ENCODE measurements at places on chromosomes 12 and 14.

GRCh38 chr12:131793243-131794022 is 34.8 kb upstream of the MMP17 start:
- DNase-seq: no peak

DNA sequence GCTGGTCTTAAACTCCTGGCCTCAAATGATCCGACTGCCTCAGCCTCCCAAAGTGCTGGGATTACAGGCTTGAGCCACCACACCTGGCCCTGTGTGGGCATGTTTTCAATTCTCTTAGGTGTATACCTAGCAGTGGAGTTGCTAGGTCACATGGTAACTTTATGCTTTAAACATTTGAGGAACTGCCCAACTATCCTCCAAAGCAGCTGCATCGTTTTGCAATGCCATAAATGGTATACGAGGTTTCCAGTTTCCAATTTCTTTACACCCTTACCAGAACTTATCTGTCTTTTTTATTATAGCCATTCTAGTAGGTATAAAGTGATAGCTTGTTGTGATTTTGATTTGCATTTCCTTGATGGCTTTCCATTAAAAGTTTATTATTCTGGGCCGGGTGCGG is 25.1 kb downstream of the RBMS2 start:
- DNase-seq: no peak

GRCh38 chr12:7129287-7129871 is 690 bp upstream of the RBP5 start:
- DNase-seq: no peak

DNA sequence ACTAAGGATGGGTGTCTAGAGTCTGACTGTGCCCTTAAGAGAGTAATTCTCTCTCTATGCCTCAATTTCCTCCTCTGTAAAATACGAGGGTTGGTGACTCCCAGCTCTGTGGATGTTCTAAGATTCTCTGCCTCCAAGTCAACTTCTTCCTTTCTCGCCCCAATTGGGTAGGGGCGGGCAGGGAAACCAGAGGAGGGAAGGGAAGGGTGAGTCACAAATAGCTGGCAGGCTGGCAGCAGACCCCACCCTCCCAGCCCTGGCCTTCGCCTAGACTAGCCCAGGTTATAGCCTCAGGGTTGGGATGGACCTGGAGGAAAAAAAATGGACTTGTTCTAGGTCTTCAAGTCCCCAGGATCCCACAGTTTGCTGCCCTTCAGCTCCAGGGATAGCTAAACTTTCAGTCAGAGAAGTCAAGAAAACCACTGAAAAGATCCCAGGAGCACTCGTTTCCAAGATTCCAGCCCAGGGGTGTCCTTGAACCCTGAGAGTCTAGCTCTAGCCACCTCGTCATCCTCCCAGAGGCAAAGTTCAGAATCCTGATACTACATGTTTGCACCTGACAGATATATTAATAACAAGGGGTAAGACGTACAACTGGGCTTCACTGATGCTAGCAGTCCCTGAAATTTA is 2.3 kb downstream of the DGKA start:
- no peak for DNase-seq

- DNase-seq: no peak
These were observed 209.0 kb upstream of the PLEKHG7 start for GRCh38 chr12:92493816-92494215.

- DNase-seq: no peak
These were observed 106.7 kb upstream of the DAAM1 start for GRCh38 chr14:59081720-59082119.

DNA sequence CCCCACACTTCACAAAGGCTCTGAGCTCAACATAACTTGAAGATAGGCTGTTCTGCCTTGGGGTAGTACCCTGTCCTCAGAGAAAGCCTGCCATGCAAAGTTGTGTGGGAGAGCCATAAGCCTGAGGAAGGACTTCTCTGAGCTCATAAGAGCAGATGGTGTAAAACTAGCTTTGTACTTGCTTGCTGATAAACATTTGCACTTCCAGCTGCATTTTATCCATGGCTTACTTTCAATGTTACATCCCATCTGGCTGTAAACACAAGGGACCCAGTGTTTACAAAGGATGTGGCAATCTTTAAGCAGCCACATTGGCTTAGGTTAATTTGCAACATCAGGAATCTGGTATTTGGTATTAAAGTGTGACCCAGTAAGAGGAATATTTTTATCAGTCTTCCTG is 258.1 kb downstream of the IPO8 start:
- DNase-seq: no peak

- no peak for DNase-seq
These were observed 6.8 kb upstream of the IRF2BPL start for GRCh38 chr14:77035267-77035666.

- no peak for DNase-seq
These were observed 24.1 kb downstream of the DMAC2L start for GRCh38 chr14:50335989-50336824.

DNA sequence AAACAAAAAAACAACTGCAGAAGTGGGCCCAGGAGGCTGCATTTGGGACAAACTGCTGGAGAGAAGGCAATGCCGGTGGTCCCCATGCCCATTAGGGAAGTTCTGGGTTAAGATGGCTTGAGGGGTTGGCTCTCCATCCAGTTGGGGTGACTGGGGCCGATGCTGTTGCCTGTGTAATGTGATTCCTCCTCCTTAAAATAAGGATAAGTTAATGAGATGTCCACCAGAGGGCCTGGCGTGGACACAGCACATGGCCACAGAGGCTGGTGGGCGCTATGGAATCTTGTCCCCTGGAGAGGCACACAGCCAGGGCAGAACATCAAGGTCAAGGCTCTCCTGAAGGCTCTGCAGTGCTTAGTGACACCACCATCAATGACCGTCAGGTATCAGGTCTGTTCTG is 1.0 kb upstream of the TESC start:
- DNase-seq: no peak

DNA sequence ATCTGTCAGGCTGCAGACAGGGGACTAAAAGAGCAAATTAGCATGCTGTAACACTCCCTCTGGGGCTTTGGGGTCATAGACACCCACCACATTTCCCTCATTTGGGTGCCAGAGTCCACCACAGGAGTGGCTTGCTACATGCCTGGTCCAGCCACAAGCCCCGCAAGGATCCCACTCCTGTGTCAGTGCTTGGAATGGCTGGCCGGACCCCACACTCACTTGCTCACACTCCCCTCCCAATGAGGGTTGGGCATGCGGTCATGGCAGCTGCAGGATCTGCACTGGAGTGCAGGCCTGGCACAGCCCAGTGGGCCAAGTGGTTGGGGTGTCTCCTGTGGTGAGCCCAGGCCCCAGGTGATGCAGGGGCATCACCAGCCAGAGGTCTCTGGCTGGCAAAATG is 59.9 kb downstream of the TSPAN19 start:
- DNase-seq: no peak

- no peak for DNase-seq
These were observed 235.5 kb downstream of the AKAP6 start for GRCh38 chr14:32564596-32564995.

DNA sequence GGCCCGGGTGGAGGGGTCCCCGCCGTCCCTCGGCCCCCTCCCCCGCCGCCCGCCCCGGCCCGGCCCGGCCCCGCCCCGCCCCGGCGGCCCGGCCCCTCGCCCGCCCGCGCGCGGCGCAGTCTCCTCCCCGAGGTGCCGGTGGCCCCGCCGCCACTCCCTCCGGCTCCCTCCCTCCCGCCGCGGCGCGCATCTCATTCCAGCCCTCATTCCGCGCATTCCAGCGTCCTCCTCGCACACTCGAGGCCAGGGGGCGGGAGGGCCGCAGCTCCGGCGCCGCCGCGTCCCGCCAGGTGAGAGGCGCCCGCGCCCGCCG is at the start of gene TEAD4:
TSS of gene TEAD4 (plus strand) at position 206 of the 313 bp plus-strand sequence.
- no peak for DNase-seq

DNA sequence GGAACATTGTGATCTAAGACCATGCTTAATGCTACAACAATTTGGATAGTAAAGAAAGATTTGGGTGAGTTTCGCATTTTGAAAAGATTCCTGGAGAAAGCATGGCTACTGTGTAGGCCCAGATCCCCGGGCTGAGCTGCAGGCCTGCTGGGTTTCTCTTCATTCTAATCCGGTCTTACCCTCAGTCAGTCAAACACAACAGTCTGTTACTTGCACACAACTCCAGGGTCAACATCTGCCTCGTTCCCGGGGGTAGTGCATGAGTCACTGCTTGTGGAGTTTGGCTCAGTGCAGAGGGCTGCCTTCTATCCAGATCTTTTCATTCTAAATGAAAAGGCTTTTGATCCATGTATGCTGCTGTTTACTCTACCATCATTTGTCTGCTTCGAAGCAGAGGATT is 60.4 kb upstream of the SEL1L start:
- DNase-seq: no peak

Data from cortex of kidney (tissue), 1 donor.